Activated T-helper 2 cell treated with anti-CD3 and anti-CD28 coated beads, Interferon-gamma antibody, Interleukin-2, Interleukin-4, amounts not matched to agents 10 μg/mL and 5 μg/mL and 100 μg/mL, durations not matched to agents 14 hours and 24 hours and 36 hours (primary cell): ENCODE measurements at places on chromosomes 4 and X.

GRCh38 chr4:1508161-1509160 is 102.2 kb upstream of the NKX1-1 start:
- DNase-seq = no peak

DNA sequence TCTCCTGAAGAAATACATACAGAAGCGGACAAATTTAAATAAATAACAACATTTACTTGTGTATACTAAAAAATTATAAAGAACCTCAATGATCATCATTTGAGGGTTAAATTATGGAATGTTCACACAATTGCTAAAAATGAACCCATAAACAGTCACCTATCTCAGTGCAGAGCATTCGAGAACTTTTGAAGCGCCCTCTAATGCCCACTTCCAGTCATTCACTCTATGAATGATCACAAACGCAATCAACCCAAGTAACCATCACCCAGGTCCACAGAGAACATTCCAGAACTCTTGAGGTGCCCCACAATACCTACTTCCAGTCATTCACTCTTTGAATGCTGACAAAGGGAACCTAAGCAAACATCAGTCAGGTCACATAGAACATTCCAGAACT is 103.5 kb upstream of the PLAC1 start:
- DNase-seq = no peak

DNA sequence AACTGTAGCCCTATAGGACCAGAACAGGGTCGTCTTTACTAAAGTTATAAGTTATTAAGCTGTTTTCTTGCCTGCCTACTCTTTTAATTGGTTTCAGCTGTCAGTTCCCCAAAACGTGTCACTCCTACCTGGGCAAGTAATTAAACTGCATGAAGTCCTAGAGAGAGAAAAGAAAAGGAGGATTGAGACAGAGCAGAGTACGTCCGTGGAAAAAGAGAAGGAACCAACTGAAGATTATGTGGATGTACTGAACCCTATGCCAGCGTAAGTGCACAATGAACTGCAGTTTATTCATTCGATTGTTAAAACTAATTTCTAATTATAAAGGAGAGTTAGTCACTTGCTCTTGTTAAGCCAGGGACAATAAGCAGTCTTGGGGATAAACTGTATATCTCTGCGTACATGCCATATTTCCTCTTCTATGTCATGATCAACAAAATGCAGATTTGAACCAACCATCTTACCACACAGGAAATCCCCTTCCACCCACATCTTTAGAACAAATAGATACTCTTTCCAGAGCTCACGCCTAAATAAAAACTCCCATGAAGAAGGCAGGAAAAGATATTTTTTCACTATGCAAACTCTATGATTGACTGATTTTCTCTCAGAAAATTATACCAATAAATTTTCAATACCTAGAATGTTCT is 22.8 kb downstream of the STAP1 start:
- no peak for DNase-seq

DNA sequence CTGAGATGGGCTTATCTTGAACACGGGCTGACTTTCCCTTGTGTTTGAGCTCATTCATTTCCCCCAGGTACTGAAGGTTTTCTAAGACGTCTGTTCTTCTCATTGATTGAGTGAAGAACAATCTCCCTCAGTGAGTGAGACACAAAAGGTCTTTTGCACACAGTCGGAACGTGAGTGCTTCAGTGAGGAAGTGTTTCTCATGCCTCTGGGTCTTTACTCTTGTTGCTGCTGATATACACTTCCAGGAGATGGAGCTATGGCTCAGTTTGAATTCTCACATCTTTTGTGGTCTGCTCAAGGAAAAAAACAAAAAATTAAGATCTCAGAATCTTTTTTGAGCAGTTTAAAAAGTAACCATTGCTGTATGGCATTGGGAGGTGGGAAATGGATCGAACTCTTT is 981.9 kb upstream of the TENM3 start:
- DNase-seq = no peak

DNA sequence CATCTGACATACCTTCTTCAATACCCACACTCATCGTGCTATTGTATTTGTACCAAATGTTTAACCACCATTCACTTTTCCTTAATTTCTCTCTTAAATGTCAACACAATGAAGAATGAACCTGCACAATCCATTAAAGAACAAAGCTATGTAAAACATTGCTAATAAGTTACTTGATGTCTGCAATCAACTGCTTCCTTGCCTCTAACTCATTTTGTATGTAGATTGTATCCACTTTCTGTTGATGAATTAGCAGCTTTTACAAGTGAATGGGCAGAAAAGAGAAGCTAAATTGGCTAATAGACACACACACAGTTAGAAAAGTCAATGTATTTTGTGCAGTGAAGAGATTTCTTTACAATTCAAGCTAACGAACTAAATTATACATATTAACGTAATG is 212.5 kb upstream of the NDST3 start:
- no peak for DNase-seq

DNA sequence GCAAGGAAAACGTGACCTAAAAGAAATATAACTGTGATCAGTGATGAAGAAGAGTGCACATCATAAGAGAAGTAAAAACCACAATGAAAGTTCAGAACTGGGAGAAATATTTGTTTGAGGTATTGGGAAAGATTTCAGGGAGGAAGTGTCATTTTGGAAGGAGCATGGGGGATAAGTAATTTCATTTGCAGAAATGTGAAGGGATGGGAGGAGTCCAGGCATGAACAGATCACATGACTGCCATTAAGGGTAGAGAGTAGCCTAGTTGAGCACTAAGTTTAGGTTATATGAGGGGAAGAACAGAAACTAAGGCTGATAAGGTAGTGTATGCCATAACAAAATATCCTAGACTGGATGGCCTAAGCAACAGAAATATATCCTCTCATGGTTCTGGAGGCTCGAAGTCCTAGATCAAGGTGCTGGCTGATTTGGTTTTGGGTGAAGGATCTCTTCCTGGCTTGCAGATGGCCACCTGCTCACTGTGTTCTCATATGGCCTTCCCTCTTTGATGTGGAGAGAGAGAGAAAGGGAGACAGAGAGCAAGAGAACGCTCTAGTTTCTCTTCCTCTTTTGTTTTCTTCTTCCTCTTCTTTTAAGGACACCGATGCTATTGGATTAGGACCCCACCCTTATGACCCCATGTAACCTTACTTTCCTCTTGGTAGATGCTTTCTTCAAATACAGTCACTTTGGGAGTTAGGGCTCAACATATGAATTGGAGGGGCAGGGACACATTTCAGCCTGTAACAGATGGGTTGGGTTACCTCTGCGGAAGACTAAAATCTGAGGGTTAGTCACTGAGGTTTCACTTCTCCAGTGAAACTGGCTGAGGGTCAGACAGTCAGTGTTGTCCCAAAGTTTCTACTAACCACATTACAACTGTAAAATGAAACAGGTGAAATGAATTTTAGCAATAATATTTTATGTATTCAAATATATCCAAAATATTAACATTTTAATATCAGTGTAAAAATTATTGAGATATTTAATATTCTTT is 77.9 kb downstream of the EGF start:
- DNase-seq = no peak

DNA sequence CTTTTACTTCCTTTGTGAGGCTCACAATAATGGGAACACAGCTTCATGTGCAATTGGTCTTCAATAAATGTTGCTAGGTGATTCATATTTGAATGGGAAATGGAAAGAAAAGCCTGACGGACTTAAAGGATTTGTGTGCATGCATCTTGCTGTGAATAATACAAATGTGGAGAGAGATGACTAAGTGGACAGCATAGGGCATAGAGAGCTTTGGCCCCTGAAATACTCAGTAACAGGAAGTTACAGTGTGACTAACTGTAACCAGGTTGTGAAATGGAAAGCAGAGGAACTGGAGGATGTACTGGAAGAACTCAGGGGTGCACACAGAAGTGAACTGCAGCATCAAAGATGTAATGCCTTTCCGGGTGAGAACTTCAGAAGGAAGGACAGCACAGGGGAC is 206.7 kb downstream of the MGST2 start:
- no peak for DNase-seq

- no peak for DNase-seq
These were observed 173.7 kb downstream of the PTTG2 start for GRCh38 chr4:38133711-38134480.

DNA sequence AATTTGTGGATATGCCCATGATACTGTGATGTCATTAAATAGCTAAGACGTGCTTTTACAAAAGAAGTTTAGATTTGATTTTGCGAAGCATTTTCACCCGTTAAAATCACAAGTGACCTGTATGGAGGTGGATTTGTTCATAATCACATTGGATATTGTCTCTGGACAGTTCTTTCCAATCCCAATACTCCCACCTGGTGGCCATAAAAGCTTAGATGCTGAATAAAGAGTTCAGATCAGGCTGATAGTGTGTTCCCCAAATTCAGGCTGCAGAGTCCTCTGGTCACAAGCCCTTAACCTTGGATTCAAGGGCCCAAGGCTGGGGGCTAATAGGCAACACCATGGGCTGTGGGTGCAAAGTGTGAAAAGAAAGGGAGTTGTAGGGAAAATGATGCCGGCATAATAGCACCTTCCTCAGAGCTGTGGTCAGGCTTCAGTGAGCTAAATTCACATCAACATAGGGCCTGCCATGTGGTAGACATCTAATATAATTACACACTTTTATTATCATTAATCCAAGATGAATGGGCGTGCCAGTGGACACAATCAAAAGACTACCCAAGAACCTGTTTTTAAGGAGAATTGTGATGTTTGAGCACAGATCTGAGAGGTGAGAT is 28.1 kb downstream of the SMIM43 start:
- no peak for DNase-seq

DNA sequence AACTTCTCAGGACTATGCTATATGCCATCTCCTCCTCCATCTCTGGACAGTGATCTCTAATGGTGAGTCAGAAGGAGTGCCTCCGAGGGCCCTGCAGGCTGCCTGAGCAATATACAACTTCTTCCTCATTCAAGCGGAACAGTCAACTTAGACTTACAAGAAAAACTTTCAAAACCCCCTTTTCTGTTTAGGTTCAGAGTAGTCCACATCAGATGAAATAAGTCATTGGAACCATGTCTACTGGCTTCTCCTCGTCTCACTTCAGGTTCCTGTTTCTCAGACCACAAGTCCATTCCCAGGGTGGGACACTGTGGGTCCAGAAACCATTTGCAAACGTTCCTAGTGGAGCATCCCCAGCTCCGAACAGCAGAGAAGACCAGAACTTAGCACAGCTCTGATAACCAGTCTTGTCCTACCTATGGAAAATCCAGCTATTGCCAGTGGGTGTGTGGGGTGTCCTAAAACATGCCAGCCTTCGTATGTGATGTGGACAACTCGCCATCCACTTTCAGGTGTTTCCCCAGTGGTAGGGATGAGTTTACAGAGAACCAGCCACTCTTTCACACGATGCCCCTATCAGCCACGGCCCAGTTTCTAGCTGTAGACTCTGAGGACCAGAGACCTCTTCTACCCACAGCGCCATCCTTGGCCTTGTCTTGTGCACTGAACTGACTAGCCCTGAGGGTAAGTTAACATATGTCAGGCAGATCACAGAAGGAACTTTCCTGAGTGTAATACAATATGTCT is 32.7 kb upstream of the NKRF start:
- DNase-seq = no peak

GRCh38 chr4:153489856-153490558 is 23.8 kb downstream of the TMEM131L start:
- DNase-seq = no peak
